SIG-M5 (cell line): ENCODE measurements at places on chromosomes 5 and 9.

GRCh38 chr5:66134407-66134861 lies 9.7 kb upstream of the SREK1 start:
- no peak for DNase-seq

GRCh38 chr5:56451742-56452141 lies 218.6 kb upstream of the ANKRD55 start:
- DNase-seq = no peak

DNA sequence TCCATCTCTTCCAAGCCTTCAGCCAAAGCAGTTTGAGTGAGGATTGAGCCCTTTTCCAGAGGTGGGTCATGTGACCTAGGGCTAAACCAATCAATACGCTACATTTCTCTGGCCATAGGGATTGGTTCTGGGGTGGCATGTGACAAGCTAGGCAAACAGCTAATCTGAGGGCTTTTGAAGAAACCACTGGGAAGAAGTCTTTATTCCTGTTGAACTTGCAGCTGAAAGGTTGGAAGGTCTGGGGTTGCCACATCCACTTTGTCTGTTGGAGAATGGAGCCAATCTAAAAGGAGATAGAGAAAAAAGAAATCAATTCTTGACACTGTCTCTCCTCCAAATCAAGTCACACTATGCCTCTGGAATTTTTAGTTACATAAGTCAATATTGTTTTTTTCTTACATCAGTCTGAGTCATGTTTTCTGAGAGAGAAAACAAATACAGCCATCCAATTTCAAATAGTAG lies 637.8 kb upstream of the WWC1 start:
- DNase-seq = no peak

DNA sequence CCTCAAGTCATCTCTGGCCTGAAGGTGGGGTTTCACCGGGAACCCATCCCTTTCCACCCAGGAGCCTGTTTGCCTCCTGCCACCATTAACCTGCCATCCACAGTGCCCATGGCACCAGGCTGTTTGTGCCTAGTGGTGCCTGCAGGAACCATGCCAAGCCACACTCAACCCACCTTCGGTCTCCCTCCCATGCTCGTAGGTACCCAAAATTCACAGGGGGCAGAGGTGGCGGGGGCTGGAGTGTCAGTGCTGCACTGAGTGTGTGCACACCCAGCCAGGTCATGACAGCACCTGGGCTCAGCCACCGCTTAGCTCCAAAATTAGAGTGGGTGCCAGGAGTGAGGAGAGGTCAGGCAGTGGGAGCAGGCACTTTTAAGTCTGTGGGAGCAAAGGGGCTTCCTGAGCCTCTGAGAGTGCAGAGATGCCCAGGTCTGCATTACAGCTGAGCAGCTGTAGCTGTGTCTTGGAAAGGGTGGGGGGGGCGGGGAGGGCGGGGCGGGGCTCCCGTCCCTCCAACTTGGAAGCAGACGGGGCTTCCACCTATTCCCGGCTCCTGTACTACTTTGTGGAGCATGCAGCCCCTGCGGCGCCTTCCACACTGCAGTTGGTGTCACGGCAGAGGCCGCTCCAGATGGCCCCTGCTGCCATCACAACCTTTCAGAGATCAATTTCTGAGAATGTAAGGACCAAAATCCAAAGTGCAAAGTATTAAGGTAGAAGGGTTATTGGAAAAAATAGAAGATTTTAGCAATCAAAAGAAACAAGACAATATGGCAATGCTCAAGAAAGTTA lies 2396.8 kb upstream of the C9orf72 start:
- DNase-seq = no peak

GRCh38 chr9:82920154-82920553 lies 142.8 kb downstream of the RASEF start:
- no peak for DNase-seq

- DNase-seq = no peak
Observed at GRCh38 chr5:25357605-25358004, 712.8 kb upstream of the CDH10 start.

- peak; percentile 72 for DNase-seq
Observed at GRCh38 chr5:116032094-116032517, at the start of gene ARL14EPL. ARL14EPL (plus strand) TSS chr5:116032472; CDS start chr5:116051466, 18,994 bp downstream.

GRCh38 chr9:129497813-129498450 lies 123.0 kb downstream of the C9orf50 start:
- no peak for DNase-seq

- DNase-seq = no peak
Observed at GRCh38 chr9:2624051-2624682, 2.6 kb downstream of the VLDLR start.

GRCh38 chr9:114259798-114260523 lies 62.9 kb upstream of the ORM1 start:
- no peak for DNase-seq

GRCh38 chr5:115439639-115440038 lies 104.9 kb downstream of the FEM1C start:
- DNase-seq = no peak

GRCh38 chr9:91778031-91778430 lies 172.0 kb downstream of the ROR2 start:
- DNase-seq = no peak

DNA sequence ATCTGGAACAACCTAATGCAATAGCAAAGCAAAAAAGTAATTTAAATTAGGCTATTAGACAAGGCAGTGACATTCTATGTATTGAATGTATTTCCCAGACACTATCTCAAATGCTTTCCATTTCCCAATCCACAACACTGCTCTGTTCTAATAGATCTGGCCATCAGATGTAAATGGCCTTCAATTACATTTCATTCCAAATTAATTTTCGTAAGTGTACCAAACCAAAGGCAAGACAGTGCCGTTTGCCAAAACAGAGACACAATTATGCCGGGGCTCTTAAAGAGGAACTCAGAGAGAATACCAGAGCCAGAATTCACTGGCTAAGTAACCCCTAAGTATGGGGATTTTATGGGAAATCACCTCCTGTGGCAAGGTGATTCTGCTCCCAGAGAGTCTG lies 63.1 kb downstream of the GNAQ start:
- DNase-seq = no peak

- DNase-seq = no peak
Observed at GRCh38 chr5:53006911-53007890, 18.0 kb downstream of the ITGA2 start.

GRCh38 chr9:87554171-87554910 lies 56.7 kb downstream of the DAPK1 start:
- DNase-seq = no peak

GRCh38 chr5:179864686-179865085 lies 6.1 kb upstream of the MRNIP start:
- no peak for DNase-seq

DNA sequence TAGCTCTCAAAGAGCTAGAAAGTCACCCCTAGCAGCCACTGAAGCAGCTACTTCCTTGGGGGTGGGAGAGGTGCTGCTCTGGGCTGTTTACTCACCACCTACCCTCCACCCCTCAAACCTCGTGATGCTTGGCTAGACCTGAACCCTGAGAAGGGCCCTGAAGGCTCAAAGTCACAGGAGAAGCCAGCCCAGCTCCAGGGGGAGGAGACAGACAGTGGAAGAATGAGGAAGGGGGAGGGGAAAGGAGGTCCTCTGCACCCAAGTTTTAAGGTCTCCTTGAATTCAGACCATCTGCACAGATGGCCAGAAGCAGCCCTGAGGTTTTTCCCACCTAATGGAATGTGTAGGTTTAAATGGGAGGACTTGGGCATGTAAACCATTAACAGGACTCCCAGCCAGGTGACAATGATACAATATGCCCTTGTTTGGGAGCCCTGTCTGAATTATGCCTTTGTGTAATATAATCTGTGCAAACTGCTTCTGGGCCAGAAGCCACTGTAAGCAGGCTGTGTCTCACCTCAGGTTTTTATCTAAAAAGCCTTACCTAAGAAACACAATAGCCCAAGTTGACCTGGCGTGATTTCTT lies 180.5 kb downstream of the PIK3R1 start:
- DNase-seq = no peak

GRCh38 chr9:137278061-137278701 lies 655 bp downstream of the TOR4A start:
- DNase-seq = no peak

DNA sequence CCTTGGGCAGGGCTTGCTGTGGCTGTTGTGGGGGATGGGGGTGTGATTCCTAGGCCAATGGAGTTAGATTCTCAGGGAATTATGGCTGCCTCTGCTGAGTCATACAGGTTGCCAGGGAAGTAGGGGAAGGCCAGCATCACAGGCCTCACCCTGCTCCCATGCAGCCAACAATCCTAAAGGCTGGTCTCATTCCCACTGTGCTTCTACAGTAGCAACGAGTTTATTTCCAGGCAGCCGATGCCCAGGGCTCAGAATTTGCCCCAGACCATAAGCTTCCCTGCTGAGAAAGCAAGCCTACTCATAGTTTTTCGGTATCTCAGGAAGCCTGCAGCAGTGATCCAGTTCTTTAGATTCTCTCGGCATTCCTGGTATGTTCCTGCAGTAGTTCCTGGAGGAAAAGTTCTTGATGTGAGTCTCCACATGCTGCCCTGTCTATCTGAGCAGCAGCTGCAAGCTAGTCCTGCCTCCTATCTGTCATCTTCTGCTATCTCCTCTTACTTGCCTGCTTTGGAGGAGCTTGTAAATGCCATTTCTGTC lies 59.3 kb upstream of the SELENOP start:
- DNase-seq = no peak

- peak; percentile 47 for DNase-seq
Observed at GRCh38 chr9:114852050-114852594, 46.3 kb upstream of the TNFSF15 start.

DNA sequence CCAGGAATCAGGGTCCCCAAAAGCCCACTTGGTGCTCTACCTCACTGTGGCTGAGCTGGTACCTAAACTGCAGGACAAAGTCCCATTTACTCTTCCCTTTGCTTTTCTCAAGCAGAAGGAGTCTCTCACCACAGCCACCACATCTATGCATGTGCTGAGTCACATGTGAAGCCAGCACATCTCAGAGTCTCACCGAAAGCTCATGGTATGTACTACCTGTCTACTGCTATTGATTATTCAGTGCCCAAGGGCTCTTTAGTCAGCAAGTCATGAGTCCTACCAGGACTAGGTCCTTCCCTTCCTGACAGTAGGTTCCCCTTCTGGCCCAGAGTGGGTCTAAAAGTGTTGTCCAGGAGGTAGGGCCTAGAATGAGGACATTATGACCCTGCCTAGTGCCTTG lies 130.7 kb upstream of the NTRK2 start:
- DNase-seq = no peak

GRCh38 chr5:127660047-127660733 lies 11.3 kb downstream of the CTXN3 start:
- no peak for DNase-seq

- DNase-seq = no peak
Observed at GRCh38 chr9:90793729-90794128, 7.9 kb upstream of the SYK start.

- no peak for DNase-seq
Observed at GRCh38 chr5:2141254-2142000, 258.7 kb upstream of the IRX4 start.

GRCh38 chr5:10339058-10339811 lies 14.3 kb upstream of the MARCHF6 start:
- DNase-seq = no peak

DNA sequence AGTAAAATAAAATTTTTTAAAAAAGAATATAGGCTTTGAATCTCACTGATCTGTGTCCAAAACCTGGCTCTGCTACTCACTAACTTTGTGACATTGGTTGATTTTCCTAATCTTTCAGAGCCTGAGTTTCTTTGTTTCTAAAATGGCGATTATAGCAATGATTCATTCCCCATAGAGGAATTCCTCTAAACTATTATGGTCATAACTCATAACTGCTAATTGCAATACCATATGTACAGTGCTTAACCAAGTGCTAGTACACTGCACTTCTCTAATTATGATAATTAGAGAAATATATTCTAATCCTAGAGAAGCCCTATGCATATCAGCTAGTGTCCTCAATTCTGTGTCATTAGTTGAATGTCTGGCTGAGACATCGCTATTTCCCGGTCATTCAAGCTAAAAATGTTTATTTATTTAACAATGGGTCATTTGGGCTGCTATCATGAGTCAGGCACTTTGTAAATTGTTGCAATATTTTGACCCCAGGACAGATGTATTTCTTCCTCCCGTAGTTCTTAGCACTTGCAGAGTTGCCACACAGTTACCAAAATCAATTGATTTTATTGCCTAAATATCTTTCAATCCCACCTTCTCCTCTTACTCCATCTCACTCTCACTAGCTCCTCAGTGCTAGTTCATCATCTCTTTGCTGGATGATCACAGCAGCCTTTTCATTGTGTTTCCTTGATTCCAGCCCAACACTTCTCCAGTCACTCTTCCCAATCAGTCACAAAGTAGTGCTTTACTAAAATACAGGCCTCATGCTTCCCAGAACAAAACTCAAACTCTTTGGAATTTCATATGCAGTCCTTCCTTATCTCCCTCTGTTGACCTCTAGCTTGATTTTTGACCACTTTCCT lies 200.9 kb upstream of the PAPPA start:
- DNase-seq = no peak

DNA sequence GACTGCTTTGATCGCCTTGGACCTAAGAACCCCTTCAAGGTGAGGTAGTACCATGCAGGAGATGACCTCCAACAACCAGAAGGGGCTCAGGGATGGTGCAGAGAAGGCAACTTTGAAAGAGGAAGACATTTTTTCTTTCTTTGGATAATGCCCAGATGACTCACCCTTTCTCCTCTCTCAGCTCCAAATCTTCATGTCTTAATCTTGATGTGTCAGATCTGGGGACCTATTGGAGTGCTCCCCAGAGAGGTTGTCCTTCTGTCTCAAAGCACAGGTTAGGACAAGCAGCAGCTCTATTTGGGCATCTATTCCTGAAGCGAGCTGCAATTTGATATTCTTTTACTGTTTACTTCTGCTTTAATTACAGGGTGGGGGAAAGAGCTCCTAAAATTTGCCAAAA lies 229.9 kb upstream of the MAP3K1 start:
- no peak for DNase-seq

DNA sequence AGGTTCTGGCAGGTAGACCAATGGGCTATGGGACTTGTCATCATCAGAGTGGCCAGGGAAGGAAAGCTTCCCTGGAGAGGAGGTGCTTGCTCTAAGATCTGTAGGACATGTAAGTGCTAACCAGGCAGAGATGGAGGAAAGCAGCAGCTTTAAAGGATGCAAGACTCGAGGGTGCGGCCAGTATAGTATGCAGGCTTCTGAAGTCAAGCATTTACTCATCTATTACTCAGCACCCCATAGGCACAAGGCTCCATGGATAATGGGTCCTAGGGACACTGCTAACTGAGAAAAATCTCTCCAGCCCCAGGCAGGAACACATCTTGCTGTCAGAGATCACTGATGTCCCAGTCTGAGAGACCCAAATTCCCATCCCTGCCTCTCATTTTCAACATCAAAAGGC lies 49.7 kb downstream of the WWC1 start:
- DNase-seq = no peak

DNA sequence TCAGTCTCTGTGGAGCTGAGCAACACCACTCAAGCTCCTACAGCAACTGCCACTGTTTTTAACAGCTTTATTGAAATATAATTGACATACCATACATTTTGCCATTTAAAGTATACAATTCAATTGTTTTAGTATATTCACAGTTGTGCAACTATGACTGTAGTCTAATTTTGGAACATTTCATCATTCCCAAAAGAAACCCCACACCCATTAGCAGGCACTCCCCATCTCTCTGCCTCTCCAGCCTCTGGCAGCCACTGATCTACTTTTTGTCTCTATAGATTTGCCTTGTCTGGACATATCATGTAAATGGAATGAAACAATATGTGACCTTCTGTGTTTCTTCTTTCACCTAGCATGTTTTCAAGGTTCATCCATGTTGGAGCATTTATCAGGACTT lies 43.5 kb downstream of the RUSC2 start:
- DNase-seq = no peak
